ENCODE measurements at places on chromosomes 16 and 17.

DNA sequence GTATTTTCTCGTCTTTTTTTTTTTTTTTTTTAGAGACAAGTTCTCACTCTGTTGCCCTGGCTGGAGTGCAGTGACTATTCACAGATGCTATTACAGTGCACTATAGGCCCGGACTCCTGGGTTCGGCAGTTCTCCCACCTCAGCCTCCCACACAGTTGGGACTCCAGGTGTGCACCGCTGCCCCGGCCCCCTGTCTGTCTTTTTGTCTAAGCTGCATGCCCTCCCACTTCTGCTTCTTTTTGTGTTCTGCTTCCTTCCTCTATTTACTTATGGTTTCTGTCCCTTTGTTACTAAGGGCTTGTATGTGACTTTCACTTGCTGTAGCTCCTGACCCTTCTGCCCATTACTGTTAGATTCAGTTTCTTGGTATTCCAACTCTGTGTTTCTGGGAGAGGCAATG is 20.5 kb downstream of the SLC7A6 start:
- DNase-seq = no peak

DNA sequence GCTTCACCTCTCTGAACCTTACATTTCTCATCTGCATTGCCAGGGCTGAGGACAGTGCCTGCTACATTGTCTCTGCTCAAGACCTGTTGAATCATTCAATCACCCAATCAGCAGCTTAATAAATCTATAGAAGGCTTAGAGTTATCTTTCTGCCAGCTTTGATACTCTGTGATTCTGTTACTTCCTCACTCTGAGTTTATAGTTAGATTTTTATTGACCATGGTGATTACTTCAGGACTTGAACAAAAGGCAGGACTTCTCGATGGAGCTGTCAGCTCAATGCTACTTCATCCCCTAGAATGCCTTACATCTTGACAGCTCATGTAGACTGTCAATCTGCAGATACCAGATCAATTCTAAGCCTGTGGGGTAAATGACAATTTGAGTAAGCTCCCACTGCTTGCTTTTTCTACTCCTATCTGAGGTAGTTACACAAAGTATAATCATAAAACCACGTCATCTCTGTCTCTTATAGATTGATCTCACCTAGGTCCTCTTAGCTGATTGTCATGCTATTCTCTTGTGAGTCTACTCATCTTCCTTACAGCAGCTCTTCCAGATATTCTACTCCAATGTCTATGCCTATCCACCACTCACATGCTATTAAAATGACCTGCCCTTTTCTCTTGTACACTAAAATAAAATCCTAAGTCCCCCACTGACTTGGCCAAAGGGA is 318.3 kb upstream of the CA10 start:
- DNase-seq = no peak

GRCh38 chr17:19000531-19001325 is 3.8 kb downstream of the FAM83G start:
- DNase-seq = no peak

DNA sequence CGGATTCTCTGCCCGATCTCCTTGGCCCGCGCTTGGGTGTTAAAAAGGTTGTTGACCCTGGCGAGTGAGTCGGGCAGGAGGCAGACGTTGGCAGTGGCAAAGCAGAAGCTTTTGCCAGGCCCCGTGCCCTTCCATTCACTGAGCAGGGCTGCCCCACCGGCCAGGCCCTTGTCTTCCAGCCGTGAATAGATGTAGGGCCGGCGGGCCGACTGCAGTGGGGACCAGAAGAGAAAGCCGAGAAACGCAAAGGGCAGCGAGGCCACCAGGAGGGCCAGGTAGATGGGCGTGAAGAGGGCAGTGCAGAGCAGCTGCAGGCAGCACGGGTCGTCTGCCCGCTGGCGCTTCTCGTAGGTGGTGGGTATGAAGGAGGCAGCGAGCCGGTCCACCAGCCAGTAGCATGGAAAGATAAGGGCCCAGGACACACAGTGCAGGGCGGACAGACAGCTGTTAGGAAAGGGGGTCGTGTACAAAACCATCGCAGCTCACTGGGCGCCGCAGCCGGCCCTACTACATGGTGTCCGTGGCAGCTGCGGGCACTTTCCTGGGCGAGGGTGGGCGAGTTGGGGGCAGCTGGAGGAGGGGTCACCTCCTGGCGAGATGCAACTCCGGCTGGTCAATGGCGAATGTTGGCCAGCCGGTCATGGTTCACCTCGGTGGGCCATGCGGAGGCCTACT is 61.0 kb downstream of the PRMT7 start:
- no peak for DNase-seq

DNA sequence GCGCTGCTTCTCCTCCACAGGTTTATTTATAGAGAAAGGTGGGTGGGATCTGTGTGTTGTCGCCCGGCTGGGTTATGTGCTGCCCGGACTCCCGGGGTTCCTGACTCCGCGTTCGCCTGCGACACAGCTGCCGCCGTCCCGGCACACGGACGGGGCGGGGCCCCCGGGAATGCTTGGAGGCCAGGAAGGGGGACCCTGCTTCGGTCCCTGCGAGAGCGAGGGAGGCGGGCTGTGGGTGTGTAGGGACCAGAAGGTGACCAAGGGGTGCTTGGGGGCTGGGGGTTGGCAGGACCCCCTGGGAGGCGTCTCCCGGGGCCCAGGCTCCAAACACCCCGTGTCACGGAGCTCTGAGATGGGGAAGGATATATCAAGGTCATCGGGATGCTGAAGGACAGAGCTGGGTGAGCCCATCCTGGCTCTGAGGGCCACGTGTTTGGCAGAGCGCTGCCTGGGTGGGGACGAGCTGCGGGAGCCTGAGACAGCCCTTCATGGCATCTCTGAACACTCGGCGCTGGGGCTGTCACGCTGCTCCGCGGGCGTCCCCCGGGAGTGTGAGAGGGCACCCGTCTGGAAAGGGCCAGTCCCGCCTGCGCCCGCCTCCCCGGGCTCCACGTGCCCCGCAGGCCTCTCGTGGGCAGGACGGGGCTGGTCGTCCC is 4.2 kb downstream of the CACNA1H start:
- DNase-seq = no peak

GRCh38 chr17:17723354-17724261 is 42.4 kb downstream of the RAI1 start:
- DNase-seq = no peak

GRCh38 chr16:29698484-29699323 is 19.7 kb downstream of the QPRT start:
- DNase-seq = no peak

All from HuH-7 (cell line).